ENCODE measurements at places on chromosomes 7 and 10.

- DNase-seq, result no peak
These were observed 298.7 kb upstream of the LRRTM3 start for GRCh38 chr10:66627156-66627555.

DNA sequence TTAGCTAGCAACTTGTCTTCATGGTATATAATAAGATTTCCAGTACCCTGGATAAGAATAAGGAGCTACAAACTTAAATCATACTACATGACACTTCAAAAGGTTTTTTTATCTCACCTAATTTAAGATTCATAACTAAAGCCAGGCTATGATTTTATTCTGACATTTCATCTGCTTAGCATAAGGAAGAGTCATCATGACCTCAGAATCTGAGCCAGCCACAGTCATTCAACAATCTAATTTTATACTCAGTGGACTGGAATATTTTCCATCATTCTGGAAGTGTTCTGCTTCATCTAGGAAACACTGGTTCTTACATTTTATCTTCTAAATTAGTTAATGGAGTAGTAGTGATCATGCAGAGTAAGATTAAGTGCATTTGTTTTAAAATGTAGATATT, 102.1 kb upstream of the KCND2 start:
- no peak for DNase-seq

- DNase-seq, result no peak
These were observed 124.7 kb downstream of the WDR37 start for GRCh38 chr10:1180836-1181235.

DNA sequence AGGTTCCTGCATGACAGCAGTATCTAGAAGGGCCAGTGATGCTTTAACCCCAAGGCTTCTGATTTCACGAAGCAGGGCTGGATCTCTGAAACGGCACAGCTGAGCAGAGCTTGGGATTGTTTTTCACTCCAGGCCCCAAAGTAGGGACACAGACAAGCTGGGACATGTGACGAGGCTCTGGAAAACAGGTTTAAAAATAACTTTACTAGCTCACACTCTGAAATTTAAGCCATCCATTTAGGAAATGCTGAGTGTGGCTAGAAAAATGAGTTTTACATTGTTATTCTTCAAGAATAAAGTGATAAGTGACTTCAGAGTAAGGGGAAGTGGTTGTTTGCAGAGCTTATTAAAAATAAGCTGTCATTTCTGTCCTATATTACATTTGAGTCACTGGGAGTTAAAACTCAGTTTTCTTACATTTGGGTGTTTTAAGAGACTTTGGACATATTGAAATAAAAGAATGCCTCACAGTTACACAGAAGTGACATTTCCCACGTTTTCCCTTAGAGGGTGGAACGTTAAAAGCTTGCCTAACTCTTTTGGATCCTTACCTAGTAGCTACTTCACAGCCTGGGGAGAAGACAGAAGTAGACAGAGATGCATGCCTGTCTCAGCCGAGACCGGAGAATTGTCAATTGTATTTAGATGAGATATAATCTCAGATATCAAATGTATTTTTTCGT, 107.8 kb downstream of the GALNT17 start:
- DNase-seq, result no peak

DNA sequence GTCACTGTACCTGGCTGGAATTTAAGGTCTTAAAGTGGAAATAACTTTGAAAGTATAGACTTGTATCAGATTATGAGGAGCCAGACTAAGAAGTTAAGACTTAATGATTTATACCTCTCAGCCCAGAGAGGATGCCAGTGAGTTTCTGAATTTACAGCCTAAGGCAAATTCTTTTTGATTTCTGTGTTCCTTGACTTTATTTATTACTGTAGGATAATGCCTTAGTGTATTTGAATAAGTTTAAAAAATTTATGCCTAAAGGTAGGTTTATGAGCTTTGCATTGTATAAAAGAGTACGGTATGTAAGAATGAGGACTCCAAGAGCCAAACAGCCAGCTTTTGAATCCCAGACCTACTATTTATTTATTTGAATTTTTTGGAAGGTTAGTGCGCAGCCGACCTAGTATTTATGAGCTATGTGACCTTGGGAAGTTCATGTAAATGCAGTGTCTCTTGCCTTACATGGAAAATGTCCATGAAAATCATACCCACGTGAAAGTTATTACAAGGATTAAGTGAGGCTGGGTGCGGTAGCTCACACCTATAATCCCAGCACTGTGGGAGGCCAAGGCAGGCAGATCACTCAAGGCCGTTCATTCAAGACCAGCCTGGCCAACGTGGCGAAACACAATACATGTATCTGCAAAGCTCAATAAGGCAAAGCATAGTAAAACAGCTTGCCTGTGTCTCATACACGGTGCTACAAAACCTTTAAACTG, 174.6 kb downstream of the AUTS2 start:
- no peak for DNase-seq

- DNase-seq, result no peak
These were observed 60.0 kb downstream of the CHN2 start for GRCh38 chr7:29254591-29254990.

GRCh38 chr7:41694495-41694894, 8.4 kb downstream of the INHBA start:
- no peak for DNase-seq

DNA sequence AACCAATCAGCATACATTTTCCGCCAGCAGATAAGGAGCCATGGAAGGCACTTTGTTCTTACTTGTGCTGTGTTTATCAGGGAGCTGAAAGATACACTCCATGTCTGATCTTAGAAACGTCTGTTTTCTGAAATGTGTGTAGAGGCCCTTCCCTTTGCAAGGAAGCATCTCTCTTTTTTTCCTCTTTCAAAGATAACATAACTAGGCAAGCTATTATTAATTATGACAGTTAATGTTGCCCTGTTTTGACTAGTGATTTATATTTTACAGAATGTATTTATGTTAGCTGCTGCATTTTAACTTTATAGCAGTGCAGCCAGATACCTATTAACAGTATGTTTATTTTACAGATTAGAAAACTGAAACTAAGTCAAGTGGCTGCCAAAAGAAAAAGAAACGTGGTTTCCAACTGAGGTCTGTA, 683.2 kb upstream of the IGFBP3 start:
- no peak for DNase-seq

DNA sequence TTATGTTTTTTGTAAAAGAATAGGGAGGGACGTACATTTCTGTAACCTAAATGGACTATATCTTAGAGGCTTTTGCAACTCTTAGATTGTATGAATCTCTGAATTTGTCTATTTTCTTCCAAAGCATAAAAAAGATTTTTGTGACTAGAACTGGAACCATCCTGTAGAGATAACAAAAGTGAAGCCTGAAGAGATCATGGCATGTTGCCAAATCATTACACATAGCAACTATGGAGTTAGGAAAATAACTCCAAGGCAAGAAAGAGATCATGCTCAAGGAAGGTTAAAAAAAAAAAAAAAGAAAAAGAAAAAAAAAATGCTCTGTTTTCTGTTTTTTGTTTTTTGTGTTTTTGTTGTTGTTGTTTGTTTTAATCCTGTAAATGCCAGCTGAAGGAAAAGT, 567.7 kb upstream of the ZWINT start:
- no peak for DNase-seq

GRCh38 chr10:56880606-56881005, 519.5 kb upstream of the ZWINT start:
- no peak for DNase-seq

GRCh38 chr10:102027261-102027660, 28.7 kb downstream of the ARMH3 start:
- no peak for DNase-seq

GRCh38 chr10:88428442-88428841, 154.7 kb downstream of the RNLS start:
- no peak for DNase-seq

DNA sequence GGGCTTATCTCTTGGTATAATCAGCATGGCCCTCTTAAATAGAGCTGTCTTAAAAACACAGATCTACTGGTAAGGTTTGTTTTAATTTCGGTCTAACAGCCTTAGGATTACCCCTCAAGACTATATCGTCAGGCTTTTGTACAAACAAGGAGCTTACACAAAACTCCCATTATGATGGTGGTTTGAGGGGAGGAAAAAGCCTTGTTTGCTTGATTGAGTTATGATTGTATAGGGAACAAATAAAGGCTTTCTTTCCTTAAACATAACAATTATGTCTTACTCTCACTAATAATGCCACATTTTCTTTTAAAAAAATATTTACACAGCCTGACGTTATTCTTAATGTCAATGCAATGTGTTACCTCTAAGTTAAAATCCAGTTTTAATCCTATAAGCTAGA, 188.8 kb upstream of the TCF7L2 start:
- no peak for DNase-seq

GRCh38 chr7:51228386-51228958, 88.1 kb downstream of the COBL start:
- DNase-seq, result no peak

- no peak for DNase-seq
These were observed 78.0 kb upstream of the PPP2R2D start for GRCh38 chr10:131822692-131823245.

GRCh38 chr7:98827258-98827657, 42.6 kb downstream of the TMEM130 start:
- DNase-seq, result no peak

GRCh38 chr10:116891208-116891607, 41.9 kb downstream of the ENO4 start:
- DNase-seq, result no peak

DNA sequence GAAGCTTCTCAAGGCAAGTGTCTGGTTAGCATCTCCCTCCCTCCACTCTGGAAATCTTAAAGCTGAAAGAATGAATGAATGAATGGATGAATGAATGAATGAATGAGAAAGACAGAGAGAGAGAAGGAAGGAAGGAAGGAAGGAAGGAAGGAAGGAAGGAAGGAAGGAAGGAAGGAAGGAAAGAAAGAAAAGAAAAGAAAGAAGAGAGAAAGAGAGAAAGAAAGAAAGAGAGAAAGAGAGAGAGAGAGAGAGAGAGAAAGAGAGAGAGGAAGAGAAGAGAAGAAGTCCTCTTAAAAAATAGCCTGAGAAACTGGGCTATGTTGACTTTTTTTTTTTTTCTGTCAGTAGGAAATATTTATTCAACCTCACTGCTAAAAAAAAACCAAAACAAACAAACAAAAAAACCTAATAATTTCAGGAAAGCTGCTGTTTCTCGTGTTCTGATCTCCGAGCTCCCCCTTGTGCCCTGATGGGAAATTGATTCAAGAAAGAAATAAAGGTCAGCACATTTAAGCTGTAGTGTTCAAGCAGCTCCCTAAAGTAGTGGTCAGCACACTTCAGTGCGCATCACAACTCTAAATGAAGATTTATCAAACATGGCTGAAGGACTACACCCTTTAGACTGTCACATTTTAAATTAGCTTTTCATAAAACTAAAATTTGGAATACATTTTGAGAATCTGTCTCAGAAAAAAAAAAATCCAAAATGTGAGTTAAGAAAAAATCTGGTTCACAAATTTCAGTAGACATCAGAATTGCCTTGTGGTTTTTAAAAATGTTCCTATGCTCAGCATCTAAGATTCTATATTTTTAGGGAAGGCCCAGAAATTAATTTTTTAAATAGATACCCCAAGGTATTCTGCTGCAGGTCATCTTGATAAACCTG, 154.3 kb downstream of the ELAPOR2 start:
- no peak for DNase-seq

GRCh38 chr7:32761451-32762205, 129.9 kb downstream of the KBTBD2 start:
- DNase-seq, result no peak

GRCh38 chr10:79014796-79015195, 54.0 kb upstream of the ZMIZ1 start:
- DNase-seq, result no peak

DNA sequence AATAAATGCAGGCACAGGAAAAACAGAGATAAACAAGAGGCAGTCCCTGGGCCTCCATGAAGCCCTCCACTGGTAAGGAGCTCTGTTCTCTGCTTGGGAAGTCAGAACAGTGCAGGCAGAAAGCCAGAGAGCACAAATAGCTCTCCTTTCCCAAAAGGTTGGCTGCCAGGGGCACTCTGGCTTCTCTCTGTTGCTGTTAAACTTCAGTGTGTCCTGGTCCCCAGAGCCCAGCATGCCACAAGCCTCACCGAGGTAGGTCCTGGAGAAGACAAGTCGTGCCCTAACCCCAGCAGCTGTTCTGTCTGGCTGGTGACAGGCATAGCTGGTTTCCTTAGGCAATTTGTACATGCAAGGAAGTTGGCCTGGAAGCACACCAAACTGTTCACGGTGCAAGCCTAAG, 17.3 kb downstream of the SLC16A12 start:
- no peak for DNase-seq

GRCh38 chr10:29648114-29648982, 13.6 kb upstream of the SVIL start:
- DNase-seq, result peak; percentile 65

DNA sequence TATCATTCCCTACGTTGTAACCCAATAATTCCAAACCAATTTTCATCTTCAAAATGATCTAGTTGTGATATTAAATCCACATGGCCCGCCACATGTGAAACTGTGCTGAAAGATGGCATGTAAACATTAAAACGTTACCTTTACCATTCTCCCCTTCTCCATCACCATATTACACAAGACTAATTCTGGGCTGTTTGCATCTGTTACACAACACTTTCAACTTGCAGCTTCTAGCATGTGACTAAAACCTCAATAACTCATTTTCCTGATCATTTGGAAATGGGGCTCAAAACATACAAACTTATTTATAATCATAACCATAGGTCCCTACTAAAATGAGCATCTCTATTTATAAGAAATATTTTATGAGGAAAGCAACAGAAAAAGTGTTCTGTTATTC, 4.7 kb downstream of the MTERF1 start:
- no peak for DNase-seq

GRCh38 chr10:71796749-71797405, 23.6 kb upstream of the VSIR start:
- no peak for DNase-seq

- DNase-seq, result no peak
These were observed 133.1 kb upstream of the PPP1R3A start for GRCh38 chr7:114051871-114052331.

DNA sequence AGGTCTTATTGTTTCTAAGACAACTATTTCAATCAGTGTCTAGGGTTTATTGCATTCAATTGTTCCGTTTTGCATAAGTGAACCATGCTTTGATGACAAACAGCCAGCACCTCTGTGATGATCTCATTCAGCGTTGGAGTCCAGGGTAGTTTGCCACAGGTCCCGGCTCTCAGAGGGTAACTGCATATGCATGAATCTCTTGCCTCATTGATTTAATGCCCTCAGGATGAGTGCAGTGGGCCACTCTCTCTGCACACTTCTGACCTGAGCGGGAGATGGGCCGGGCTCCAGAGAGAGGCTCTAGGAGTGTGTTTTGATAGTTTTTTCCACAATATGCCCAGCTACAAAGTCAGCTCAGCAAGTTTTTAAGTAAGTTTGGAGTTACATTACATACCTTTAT, 83.9 kb downstream of the HECW1 start:
- DNase-seq, result no peak

DNA sequence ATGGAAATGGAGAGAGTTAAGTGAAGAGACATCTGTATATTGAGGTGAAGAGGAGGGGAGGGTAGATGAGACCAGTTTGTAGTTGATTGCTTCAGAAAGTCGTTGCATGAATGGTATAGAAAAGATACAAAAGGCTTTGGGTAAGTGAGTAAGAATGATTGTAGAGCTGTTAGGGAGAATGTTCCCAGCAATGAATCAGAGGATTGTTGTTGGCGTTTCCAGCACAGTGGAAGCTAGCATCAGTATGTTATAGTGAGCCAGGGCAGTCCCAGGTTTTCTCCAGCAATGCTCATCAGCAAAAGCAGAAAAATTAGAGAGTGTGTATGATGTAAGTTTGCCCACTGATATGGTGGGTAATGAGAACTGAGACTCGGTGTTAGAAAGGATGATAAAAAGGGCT, 15.4 kb upstream of the CDK6 start:
- DNase-seq, result no peak

GRCh38 chr7:123537026-123537642, 2.7 kb upstream of the IQUB start:
- DNase-seq, result no peak

- DNase-seq, result peak; percentile 42
These were observed 11.8 kb downstream of the NT5C3A start for GRCh38 chr7:33050535-33051318.

All from CD4-positive, alpha-beta T cell treated with Interleukin-6 for 4 hours (primary cell).